ENCODE measurements at places on chromosomes 16 and 17. TPM values are rescaled to one million over a fixed set of nuclear protein-coding genes. Genes with fewer than 3 reads are reported as not detected.

- peak; percentile 13 for DNase-seq
Measured at GRCh38 chr16:75733305-75734211, 7.3 kb upstream of the CPHXL start.

GRCh38 chr17:40801157-40801556 lies 1.4 kb upstream of the KRT28 start:
- DNase-seq = no peak

DNA sequence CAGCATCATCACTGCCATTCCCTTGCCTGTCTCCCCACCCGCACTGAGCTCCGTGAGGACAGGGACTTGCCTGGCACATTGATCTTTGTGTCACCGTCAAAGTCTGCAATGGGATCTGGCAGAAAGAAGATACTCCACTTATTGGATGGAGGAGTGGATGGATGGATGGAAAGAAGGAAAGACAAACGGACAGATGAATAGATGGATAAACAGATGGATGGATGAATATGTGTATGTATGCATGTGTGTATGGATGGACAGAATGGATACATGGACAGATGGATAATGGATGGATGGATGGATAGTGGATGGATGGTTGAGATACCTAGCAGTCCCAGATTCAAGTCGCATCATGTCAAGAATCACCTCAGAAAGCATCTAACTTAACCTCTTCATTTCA lies 99.9 kb downstream of the SDK2 start:
- no peak for DNase-seq

GRCh38 chr16:50302472-50303005 lies 36.2 kb downstream of the ADCY7 start:
- DNase-seq = no peak

DNA sequence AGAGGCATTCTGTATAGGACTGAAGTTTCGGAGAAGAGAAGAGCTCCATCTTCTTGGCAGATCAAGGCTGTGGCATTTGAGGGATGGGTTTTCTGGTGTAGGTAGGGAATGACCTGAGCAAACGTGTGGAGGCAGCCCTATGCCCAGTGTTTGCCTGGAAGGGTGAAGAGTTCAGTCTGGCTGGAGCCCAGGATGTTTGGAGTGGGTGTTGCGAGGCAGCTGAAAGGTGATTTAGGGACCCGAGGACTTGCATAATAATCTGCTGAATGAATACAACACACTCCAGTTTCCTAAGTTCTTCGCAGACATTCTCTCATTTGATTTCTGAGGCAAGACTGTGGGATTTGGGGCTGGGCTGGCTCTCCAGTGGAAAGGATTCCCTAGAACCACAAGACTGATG lies 186.2 kb downstream of the CYLD start:
- no peak for DNase-seq

- DNase-seq = no peak
Measured at GRCh38 chr16:86910161-86910769, 331.9 kb downstream of the FOXL1 start.

- DNase-seq = no peak
Measured at GRCh38 chr17:39277110-39277509, 51.4 kb upstream of the STAC2 start.

DNA sequence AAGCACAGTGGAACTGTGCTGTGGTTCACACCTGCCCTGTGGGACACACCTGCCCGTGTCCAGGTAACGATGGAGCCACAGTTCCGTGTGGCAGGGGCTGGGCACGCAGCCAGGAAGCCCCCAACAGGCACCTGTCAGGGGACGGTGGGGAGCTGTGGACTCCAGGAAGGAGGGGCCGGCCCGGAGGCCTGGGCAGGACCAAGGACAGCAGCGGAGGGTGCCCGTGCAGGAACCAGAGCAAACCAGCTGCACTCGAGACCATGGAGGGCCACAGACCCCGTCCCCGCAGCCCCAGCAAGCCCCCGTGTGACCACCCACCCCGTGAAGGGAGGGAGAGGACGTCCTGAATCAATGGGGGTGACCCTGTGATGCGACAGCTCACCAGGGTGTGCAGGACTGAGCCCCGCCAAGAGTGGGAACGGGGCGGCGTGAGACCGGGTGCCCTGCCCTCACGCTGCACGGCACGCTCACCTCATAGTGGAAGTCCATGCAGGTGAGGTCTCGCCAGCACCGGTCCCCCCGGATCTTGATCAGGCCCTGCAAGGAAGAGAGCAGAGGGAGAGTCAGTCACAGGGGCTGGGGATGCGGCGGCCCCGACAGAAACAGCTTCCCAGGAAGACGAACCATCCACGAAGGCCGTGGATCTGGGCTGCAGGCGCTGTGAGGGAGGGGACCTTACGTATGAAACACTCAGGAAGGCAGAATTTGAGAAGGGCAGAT lies 78.1 kb downstream of the LMF1 start:
- DNase-seq = no peak

GRCh38 chr16:31118223-31119155 lies 1.0 kb downstream of the KAT8 start:
- no peak for DNase-seq

- no peak for DNase-seq
Measured at GRCh38 chr17:32993977-32994376, 2.3 kb downstream of the SPACA3 start.

GRCh38 chr17:70050931-70051330 lies 24.1 kb upstream of the KCNJ16 start:
- no peak for DNase-seq

DNA sequence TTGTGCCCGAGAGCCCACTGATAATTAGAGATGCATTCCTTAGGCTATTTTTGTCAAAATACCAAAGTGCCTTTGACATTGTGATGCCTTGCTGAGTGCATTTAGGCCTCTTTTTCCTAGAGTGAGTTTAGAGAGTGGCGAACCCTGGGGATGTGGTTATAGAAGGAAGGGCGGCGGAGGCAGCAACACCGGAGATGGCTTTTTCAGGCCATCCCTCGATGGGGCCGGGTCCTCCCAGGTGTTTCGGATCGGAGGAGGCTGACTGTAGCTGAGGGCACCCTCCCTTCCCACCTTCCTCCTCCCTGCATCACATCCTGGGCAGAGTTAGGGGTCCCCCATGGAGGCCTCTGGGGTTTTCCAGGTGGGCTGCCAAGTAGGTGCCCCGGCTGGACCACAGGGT lies 6.6 kb upstream of the SNAI3 start:
- DNase-seq = no peak

GRCh38 chr17:4676791-4677190 lies 27.1 kb downstream of the PELP1 start:
- DNase-seq = no peak

GRCh38 chr16:83652943-83653342 lies 154.8 kb upstream of the HSBP1 start:
- no peak for DNase-seq

FBXO39 gene
- not detected for total RNA-seq

CA5A gene
- total RNA-seq = not detected

KRT31 gene
- 0.08 TPM for total RNA-seq

SCGB1C2 gene
- not detected for total RNA-seq

KARS1 gene
- total RNA-seq = 148 TPM

CIBAR2 gene
- 0.41 TPM for total RNA-seq

KRTAP4-6 gene
- not detected for total RNA-seq

FLOT2 gene
- total RNA-seq = 44.7 TPM
